ENCODE measurements at places on chromosomes 7 and 10.

GRCh38 chr10:7042000-7042399 lies 368.8 kb downstream of the SFMBT2 start:
- DNase-seq, result no peak

GRCh38 chr10:8402576-8402975 lies 348.1 kb downstream of the GATA3 start:
- DNase-seq, result no peak

DNA sequence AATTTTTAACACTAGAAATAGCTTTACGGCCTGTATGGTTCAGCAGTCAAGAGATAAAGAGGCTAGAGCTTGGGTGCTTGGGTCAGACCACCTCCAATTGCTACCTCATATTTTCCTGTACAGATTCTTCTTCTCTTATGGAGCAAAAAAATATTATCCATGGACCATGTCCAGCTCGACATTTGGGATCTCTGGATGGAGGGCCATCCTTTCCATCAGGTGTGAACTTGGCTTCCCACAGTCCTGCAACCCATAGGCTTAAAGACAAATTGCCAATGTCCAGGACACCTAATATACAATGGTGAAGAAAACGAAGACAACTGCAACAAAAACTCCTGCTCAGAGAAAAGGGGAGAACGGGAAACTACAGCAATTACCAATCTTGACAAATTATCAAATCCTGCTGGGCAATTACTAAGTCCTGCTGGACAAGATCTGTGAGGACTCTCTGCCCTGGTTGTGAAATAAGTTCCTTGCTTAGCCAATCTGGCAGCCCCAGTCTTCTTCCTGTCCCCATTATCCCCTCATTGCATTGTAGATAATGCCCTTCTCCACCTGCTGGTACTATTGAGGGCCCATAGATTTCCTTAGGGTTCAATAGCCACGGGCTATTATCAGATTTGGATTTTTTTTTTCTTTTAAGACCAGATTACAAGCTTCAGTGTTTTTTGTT lies 42.0 kb upstream of the BRAF start:
- DNase-seq, result no peak

DNA sequence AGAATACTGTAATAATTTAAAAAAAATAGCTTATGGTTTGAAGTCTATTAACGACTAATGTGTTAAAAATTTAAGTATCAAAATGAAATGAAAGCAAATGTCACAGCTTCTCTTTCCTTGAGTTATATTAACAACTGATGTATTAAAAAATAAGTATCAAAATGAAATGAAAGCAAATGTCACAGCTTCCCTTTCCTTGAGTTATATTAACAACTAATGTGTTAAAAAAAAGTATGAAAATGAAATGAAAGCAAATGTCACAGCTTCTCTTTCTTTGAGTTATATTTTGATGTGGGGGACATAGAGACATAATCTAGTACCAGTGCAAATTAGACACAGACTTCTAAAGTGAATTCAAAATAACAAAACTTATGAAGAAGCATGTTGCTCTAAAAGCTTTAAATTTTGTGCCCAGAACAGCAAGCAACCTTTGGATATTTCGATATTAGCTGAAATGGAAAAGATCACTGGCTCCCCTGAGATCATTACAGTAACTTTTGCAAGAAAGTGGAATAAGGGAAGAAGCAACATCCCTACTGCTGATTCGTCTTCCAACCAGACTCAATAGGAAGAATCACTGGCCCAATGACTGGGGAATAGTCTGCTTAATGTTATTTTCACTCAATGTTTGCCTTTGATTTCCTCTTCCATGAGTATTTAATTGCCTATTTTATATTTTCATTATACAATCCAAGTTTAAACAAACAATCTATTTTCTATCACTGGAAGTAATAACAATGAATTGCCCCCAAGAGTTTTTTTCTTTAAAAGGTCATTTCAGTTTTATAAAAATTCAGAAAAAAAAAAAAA lies 8.0 kb downstream of the SKAP2 start:
- no peak for DNase-seq

DNA sequence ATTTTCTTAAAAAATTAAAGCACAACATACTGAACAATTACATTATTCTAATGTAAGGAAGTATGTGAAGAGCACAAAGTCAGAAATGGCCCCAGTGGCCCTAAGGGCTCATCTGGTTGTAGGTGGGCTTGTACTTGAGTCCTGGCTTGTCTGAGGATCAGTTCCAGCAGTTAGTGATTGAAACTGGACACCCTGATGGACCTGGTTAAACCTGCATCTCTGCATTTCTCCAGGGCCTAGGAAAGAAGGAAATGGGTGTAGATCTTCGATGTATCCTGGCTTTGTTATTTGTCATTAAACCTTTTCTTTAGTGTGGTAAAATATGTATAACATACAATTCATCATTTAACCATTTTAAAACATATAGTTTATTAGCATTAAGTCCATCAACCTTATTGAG lies 9.7 kb upstream of the AKR1C2 start:
- DNase-seq, result no peak

- peak; percentile 93 for DNase-seq
These were observed 152.5 kb downstream of the SEMA3A start for GRCh38 chr7:84042110-84042539.

DNA sequence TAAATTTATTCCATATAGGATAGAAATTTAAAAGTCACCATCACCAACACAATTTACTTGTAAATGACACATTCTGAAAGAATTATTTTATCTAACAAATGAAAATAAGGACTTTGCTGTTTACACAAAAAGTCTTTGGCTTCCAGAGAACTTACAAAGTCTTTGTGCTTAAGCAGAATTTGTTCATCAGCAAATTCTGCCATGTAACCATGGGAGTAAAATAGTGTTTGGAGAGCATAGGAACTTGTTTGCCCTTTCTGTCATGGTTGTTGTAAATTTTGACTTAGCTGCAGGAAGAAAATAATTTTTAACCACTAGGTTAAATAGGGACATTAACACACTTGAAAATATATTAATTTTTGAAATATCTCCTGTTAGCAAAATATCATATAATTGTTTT lies 15.2 kb downstream of the FGL2 start:
- DNase-seq, result no peak

DNA sequence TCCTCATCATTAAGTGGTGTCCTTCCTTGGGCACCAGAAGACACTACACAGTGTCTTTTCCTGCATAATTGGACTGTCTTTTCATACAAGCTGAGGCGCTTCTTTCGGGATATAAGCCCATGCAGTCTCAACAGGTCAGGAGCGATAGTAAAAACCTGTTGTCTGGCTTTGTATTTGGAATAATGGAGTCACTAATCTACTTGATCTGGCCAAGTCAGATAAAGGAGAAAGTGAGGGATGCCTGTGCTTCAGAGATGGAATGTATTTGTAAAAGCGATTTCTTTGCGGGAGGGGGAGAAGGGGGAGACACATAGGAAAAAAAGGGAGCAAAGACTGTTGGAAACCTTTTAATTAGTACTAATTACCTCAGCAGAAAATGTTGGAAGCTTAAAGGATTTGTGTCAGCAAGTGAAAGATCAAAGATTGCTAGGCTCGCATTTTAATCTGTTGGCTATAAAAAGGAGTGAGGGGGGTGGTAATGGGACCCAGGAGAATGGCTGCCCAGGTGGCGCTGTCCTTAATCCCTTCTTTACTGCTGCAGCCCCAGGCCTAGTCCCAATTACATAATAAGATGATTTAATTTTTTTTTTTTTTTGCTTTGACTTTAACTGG lies 581.4 kb downstream of the LRMDA start:
- DNase-seq, result no peak

DNA sequence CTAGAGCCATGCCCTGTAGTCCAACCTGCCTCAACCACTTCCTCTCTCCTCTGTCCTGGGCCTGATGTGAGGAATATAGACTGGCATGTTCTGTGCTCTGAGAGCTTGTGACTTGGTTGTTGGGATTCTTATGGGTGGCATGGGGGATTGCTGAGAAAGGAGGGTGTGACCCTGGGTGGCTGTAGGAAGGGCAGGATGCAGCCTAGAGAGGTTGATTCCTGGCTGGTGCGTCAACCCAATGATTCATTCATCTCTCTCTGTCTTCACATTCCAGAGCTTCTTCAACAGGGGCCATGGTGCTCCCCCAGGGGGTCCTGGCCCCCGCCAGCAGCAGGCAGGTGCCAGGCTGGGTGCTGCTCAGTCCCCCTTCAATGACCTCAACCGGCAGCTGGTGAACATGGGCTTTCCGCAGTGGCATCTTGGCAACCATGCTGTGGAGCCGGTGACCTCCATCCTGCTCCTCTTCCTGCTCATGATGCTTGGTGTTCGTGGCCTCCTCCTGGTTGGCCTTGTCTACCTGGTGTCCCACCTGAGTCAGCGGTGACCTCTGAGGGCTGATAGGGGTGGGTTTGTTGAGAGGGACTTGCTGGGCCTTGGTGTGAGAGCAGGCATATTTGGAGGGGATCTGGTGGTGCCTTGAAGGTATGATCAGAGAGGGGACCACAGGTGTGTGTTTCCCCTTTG lies 2.6 kb downstream of the FAM241B start:
- no peak for DNase-seq
